ENCODE measurements at places on chromosomes 7 and 10.

DNA sequence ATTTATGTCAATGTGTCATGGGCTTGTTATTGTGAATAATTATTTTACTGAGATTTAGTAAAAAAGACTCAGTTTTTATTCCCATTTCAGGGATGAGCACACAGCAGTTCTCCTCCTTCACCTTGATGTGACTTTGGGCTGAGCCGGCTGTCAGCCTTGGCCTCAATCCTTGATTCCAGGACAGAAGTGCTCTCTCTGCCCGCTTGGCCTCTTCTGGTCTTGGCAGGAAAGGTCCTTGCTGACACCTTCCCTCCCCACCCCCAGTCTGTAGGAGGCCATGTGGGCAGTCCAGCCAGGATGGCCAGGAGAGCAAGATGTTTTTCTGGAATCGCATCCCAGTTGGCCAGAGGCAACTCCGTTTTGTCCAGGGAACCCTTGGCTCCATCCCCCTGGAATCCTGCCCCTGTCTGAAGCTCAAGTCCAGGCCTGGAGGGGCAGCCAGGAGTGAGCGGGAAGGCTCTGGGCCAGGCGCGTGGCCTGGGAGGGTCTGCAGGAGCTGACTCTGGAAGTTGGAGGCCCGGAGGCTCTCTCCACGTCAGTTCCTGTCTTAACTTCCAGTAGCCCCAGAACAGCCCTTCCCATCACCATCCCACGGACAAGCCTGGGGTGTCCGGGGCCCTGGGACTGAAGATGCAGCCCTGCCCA lies 100.9 kb downstream of the PDGFA start:
- DNase-seq: no peak

DNA sequence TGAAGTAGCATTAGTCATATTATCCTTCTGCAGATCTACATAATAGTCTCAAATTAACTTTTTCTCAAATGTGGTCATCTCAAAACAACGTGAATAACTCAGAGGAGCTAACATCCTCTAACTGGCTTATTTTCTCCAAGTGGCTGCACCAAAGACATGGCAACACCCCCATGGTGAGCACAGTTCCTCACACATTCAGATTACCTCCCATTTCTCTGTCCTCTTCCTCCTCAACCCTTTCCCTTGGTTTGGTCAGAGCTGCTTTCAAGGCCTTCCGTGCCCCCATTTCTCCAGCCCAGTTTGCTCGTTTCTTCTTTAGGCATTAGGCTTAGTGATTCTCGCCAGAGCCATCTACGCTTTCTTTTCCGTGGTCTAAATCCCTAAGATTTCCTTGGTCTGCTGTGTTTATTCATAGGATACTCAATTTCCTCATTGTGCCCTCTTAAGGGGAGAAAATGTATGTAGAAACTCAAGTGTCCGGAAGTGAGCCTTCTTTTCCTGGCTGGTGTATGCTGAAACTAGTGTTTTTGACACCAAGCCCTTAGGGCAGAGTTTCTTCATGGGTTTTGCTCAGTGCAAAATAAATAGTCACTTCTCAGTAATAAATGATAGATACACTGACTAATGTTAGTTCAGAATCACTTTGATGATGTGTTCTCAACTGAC lies 2.6 kb downstream of the MET start:
- DNase-seq: no peak

DNA sequence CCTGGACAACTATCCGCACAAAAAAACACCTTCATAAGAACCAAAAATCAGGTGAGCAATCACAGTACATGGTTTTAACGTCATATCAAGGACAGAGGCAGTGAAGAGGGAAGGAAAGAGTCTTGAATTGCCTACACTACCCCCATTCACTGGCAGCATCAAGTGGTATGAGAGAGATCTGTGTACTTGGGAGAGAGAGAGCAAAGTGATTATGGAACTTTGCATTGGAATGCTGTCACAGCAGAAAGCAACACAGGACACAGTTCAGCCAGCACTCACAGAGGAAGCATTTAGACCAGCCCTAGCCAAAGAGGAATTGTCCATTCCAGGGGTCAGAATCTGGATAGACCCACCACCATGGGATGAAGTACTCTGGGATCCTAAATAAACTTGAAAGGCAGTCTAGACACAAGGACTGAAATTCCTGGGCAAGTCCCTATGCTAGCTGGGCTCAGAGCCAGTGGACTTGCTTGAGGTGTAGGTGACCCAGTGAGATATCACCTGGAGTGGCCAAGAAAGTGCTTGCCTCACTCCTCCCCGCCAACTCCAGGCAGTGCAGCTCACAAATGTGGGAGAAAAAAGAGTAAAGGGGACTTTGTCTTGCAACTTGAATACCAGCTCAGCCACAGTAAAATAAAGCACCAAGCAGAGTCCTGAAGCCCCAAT lies 30.5 kb upstream of the SFTPD start:
- no peak for DNase-seq

- no peak for DNase-seq
Observed at GRCh38 chr7:13035233-13035632, 347.8 kb downstream of the ARL4A start.

DNA sequence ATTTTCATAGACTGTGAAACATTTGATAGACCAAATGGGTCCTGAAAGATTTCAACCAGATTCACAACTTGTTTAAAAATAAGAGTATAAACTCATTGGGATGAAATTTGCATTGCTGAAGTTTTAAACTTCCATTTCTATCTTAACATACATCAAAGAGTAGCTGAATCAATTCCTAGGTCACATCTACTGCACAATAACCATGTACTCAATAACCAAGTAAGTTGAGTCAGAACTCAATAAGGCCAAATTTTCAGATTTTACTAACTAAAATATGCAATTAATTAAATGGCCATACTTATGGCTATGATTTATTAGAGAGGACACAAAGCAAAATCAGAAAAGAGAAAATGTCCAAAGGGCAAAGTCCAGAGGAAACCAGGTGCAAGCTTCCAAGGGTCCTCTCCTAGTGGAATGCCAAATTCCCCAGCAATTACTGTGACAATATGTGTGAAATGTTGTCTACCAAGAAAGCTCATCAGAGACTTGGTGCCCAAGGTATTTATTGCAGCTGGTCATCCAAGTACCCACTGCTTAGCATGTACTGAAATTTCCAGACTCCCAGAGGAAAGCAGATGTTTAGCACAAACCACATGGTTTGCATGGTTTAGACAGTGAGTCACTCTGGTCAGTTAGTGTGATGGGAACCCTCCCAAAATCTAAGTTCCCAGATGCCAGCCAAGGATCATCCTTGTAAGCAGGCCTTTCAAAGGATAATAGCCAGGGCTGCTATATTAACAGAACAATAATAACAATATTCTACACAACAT lies 238.9 kb downstream of the IPMK start:
- DNase-seq: no peak

DNA sequence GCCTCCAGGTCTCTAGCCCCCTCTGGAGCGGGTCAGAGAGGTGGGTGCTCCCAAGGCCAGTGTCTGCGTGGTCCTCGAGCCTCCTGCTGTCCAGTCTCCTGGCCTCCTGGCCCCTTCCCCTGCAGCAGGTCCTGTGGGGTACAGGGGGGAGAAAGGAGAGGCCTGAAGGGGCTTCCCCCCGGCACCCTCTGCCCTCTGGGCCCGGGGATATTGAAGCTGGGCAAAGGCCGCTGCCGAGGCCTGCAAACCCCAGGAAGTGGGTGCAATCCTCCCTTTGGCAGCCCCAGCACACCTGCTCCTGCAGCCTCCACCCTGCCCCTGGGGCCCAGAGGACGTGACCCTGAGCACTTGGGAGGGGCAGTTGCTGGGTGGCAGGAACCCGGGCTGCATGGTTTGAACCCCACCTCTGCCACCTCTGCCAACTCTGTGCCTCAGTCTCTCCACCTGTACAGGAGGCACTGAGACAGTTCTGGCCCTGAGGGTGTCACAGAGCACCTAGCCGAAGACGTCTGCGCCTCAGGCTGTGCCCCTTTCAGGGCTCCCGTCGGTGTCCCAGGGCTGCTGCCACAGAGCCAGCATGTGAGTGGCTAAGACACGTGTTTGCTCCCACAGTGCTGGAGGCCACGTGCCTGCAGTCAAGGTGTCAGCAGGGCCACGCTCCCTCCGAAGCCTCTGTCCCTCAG lies 59.1 kb upstream of the INPP5A start:
- no peak for DNase-seq

DNA sequence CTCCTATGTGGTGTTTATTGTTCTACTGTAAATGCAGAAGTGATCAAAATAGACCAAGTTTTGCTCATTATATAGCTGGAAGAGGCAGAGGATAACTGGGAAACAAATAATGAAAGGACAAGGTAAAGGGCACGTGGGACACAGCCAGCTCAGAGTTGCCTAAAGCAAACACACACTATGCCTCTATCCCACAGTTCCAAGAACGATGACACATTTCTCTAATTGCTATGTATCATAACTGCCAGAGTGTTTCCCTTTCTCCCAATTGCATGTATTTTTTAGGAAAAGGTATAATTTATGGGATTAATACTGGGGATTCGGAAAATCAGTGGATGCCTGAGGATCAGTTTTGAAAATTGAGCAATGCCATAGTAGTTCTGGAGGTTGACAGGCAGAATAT lies 49.0 kb downstream of the CCDC71L start:
- DNase-seq: no peak

- no peak for DNase-seq
Observed at GRCh38 chr7:101108961-101109360, 17.9 kb upstream of the SERPINE1 start.

DNA sequence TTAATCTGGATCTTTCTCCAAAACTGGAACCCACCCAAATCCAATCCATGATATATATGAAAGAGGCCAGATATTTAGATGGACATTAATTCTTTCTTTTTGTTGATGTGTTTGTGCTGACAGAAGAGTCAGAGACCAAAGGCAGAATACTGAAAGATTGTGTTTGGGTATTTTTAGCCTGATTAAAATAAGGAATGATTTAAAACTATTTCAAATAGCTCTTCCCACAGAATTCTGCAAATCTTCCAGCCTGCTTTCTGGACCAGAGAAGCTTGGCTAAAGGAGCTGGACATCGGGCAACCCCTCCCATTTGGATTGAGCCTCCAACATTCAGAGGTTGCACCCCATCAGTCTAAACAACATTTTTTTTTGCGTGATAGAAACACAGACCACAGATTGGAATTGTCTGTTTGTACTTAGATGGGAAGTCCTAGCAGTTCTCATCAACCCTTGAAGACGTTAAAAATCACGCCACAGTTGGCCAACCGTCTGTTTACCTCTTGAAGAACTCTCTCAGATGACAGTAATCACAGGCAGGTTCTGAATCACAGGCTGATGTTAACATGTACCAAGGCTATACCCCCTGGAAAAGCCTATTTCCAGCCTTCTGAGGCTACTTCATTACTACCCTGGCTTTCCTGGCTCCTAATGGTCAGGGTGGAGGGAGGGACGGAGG lies 155.2 kb upstream of the NRP1 start:
- no peak for DNase-seq

DNA sequence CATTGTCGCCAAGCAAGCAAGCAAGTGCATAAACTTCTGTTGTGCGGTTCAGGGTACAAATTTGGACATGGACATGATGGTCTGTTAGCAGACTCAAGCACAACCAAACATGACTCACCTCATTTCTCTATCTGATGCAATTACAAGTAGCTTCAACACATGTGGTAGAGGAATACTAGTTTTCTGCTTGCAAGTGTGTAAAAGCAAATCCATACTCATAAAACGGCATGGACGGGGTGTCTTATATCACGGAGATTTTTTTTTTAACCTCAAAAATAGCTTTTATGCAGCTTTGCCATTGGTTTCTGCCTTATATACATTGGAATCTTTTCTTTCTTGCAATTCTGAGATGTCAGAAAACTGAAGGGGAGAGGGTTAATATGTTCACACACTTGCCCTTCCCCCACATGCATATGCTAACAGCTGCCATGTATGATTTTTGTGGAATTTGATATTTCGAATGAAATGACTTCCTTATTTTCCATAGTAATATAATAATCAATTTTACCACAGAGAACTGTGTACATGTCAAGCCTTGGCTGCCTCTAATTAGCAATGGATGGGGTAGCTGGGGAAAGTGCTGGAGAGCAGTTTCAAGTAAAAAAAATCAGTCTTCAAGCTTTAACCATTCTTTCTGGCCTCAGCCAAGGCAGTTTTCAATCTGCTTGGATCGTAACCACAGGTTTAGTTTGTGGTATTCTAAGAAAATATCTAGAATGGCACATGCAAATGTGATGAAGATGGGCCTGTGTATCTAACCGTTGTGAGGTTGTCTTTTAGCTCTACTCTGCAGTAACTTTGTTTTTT lies 106.0 kb upstream of the PDCD4 start:
- DNase-seq: no peak

DNA sequence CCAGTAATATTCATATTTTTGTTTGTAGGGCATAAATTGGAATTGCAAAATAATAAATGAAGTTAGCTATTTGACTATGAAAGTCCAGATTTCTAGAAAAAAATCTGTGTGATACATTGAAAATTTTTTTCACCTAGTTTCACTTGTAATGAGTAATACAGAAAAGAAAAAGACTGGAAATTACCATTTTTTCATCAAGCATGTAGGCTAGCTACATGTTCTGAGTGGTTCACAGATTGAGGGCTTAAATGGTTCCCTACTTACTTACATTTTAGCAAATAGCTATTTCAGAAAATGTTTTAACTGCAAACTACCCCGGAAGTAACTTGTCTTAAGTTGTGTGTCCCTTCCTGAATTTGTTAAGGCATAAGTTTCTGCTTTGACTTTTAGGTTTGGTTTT lies 396.0 kb downstream of the PHF14 start:
- DNase-seq: no peak

- DNase-seq: no peak
Observed at GRCh38 chr10:21954132-21954531, 49.4 kb downstream of the DNAJC1 start.

DNA sequence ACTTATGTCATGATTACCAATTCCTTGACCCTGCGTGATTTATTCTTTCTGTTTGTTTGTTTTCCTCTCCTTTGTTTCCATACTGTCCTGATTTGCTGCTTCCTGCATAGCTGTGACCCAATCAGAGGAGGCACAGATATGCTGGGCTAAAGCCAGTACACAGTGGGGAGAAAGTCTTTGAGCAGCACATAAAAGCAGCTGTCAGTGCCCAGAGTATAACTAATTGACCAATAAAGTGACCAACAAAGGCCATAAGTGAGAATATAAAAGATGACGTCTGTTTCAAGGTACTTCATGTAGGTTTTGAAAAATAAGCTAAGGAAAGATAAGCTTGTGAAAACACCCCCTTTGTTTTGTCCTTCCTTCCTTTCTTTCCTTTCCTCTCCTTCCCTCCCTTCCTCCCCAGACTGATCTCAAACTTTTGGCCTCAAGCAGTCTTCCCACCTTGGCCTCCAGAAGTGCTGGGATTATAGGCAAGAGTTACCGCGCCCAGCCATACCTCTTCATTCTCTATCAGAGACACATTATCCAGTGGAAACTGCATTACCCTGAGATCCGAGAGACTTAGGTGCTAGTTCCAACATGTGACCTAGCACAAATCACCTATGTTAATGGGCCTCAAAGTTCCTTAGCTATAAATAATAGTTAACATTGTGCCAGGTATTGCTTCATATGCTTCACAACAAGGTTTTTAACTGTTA lies 17.0 kb downstream of the BCAP29 start:
- DNase-seq: no peak

DNA sequence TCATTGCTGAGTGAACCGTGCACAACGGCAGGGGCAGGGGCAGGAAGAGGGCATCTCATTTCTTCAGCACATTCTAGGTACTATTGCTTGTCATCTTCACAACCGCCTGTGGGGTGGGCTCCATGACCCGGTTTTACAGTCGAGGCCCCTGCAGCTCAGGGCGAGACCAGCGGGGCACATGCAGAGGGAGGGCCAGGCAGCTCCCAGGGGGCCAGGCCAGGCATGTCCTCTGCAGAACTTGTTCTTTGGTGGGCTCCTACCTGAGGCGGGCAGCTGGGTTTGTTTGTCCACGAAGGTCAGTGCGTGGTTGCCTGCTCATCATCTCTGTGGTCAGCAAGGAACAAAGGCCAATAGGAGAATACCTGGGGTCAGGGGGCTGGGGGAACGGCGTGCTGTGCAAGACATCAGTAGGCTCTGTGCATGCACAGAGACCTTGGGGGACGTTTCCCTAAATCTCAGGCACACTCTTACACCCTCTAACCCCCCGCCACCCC lies 75.1 kb upstream of the LEP start:
- DNase-seq: no peak
